ENCODE measurements at places on chromosomes 2 and 18. TPM values are rescaled to one million over a fixed set of nuclear protein-coding genes. Genes with fewer than 3 reads are reported as not detected.

DNA sequence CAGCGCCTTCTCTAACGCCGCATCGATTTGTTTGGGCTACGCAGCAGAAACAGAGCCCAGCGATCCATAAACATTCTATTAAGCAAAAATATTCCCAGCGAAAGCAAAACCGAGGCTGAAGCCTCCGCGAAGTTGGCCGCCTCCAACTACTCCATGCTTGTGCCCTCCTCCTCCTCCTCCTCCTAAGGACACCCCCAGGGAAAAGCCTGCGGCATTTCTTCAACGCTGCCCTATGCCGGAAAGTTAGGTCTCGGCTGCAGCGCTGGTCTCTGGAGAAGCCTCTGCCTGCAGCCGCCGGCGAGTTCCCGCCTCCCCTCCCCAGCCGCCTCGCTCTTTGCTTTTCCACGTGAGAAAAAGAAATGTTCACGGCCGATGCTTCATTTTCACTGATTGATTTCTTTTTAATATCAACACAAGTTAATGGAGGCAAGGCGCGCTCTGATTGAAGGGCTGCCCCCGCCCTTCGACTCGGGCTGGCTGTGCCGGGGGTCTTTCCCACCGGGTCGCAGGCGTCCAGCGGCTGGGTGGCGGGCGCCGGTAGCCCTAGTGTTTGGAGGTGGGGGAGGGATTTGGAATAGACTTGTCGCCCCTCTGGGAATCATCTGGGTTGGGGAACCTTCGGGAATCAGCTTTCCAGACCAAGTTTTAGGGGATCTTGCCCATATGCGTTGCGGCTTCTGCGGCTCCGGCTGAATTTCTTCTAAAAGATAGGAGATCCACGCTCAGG is 3.9 kb downstream of the NRP2 start:
- no peak for DNase-seq

DNA sequence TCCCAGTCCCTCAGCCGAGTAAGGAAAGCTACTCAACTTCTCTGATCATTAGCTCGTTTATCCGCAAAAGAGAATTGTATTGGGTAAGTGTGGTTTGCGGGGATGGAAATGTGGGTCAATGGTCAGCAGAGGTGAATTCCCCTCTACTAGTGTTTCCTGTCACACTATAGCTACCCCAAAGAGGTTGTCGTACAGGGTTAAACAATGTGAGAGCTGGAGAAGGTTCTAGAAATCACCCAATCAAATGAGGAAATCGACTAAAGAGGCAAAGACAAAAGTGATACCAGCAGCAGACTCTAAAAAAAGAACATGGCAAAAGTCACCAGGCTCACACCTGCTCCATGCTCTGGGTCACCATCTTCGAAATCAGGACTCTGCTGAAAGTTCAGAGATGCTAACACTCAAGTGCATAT is 144.7 kb upstream of the ITGA4 start:
- DNase-seq = no peak

GRCh38 chr2:144234542-144234871 is 285.4 kb downstream of the ZEB2 start:
- DNase-seq = no peak

GRCh38 chr18:5853253-5853652 is 42.1 kb downstream of the TMEM200C start:
- no peak for DNase-seq

DNA sequence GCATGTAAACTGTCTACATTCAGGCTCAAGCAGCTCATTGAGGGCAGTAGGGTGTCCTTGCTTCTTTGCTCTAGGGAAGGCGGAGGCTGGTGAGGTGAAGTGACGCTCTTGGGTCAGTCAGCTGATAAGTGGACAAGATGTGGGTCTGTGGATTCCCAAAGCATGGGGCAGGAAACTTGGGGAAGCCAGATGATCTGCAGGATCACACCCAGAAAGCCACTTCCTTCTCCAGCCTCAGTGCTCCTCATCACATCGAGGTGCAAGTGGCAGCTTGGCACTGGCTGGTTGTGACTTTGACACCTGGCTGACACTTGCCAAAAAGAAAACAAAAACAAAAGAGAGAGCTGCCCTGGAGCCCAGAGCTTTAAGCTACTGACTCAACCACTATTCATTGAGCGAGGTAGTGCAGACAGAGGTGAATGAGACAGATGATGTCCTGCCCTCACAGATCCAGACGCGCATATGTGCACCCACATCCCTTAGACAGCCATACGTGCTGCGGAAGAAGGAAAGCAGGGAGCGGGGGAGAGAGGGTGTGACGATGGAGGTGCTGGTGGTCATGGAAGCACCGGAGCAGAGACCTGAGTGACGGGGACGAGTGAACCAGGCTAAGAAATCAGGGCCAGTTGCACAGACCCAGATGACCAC is 3.1 kb upstream of the CIB4 start:
- peak; percentile 56 for DNase-seq

GRCh38 chr2:240250985-240251847 is 110.8 kb upstream of the OTOS start:
- DNase-seq = peak; percentile 83

- no peak for DNase-seq
Observed at GRCh38 chr2:134453476-134453875, 199.6 kb downstream of the MGAT5 start.

- no peak for DNase-seq
Observed at GRCh38 chr2:230944757-230945372, 19.8 kb upstream of the GPR55 start.

DNA sequence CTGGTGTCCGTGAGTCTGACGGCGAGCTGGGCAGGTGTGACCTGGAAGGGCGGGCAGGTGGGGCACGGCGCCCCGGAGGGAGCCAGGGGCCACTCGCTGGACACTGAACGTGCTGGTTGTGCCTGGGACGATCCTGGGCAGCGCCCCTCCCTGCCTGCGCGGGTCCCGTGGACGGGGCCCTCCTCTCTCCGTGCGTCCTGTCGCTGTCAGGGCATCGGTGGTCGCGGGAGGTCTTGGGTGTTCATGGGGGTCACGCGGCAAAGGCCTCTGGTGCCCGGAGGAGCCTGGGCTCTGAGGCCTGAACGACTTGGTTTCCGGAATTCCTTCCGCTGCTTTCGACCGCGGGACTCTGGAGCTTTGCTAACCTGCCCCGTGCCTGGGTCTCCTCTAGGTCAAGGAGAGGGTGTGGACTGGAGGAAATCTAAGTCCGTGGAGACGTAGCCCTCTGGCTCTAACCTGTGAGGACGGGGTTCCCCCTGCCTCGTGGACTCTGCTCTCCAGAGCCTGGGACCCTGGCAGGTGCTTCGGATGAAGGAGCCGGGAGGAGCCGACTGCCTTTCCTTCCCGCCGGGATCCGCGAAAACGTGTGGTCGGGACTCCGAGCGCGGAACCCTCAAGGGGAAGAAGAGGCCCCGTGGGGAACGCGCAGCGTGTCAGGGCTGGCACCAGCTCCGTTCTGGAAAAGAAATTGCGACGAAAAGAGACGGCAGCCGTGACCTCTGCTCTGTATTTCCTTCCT is 14.7 kb downstream of the SOX11 start:
- no peak for DNase-seq

GRCh38 chr2:237514474-237515130 is 27.6 kb downstream of the MLPH start:
- no peak for DNase-seq

DNA sequence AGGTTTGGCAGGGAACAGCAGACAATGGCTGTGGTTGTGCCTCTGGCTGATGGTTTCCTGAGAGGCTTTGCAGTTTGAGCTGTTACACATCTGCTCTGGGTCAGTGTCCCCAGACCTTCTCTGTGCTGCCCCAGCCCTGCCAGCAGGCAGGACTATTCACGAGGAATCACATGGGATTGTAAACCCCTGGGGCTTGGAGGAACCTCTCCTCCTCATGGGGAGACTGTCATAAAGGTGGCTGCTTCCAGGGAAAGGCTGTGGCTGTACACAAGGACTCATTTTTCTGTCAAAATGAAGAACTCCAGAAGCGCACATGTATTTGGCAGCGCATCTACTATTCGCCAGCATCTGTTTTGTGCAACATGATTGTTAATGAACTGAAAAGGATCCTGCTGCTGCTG is 142.6 kb upstream of the CYP1B1 start:
- no peak for DNase-seq

GRCh38 chr2:223908304-223908998 is 36.7 kb downstream of the WDFY1 start:
- DNase-seq = no peak

DNA sequence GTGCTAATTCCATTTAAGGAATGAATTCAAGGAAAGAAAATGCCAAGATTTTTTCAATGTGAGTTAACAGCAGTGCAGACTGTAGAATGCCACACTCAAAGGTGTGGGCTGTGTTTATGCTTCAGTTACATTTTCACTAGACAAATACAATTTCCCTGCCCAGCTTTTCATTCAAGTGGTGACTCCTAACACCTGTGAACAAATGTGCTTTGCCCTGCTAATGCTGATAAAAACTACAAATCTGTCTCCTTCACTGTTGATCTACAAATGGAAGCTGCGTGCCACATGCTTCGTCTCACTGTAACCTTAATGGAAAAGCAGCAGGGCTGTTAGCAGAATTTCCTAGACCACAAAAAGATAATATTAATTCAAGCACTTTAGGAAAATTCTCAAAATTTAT is 19.8 kb upstream of the TCF4 start:
- no peak for DNase-seq

GRCh38 chr2:60213865-60214625 is 339.4 kb downstream of the BCL11A start:
- DNase-seq = peak; percentile 84

DNA sequence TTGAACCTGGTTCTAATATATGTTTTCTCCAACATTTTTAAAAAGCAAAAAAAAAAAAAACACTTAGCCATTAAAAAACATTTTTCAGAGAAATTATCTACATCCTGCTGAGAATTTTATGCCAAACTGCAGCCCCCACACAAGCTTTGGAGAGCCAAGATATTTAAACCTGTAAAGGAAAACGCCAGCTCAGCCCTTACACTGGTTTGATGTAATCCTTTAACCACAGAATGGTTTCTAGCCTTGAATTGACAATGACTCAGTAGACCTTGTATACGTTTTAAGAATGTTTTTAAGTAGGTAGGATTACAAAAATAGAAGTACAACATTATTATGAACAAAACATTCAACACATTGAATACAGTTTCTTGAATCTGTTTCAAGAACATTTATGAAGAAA is 113.6 kb downstream of the BABAM2 start:
- peak; percentile 76 for DNase-seq

- peak; percentile 75 for DNase-seq
Observed at GRCh38 chr18:44123743-44124142, 556.9 kb upstream of the SETBP1 start.

- peak; percentile 70 for DNase-seq
Observed at GRCh38 chr18:56992777-56993176, 154.1 kb upstream of the BOD1L2 start.

DNA sequence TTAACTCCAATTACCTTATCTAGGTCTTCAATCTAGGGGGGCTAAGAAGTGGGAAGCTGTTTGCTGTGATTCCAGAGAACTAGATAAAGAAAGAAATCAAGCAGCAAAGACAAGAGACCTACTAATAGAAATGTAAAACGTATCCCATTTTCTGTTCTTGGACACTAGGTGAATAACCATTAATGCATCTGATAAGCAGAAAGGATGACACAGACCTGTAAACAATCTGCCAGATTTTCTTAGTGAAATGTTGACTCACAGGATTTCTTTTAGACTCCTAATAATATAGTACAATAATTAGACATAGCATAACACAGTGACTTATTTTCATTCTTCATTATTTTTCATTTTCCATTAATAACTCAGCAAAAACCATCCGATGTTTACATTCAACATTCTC is 1.3 kb downstream of the WDR35 start:
- no peak for DNase-seq

GRCh38 chr18:59950215-59950944 is 50.6 kb downstream of the PMAIP1 start:
- peak; percentile 27 for DNase-seq

DNA sequence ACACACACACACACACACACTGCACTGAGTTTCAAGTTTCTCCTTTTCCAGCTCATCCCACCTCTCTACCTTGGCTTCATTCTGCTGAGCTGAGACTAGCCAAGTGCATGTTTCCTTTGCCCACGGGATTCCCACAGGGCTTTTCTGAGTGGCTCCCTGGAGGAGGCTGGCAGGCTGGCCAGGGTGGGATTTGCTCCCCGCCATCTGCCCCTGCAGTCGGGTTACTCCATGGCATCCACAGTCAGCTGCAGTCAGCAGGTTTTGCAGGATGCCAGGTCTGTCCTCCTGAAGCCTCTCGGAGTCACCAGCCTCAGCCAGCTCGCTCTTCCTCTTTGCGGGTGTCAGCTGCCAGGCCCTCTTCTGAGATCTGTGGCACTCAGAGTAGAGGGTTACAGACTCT is 783.7 kb upstream of the SOX11 start:
- DNase-seq = no peak

DNA sequence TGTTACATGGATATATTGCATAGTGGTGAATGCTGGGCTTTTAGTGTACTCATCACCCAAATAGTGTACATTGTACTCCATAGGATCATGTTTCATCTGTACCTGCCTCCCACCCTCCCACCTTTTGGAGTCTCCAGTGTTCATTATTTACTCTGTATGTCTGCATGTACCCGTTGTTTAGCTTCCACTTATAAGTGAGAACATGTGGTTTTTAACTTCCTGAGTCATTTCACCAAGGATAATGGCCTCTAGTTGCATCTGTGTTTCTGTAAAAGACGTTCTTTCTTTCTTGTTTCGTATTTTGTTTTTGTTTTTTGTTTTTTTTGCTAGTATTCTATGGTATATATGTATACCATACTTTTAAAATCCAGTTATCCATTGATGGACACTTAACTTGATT is 107.5 kb downstream of the MSTN start:
- no peak for DNase-seq

GRCh38 chr2:119282146-119282995 is 58.7 kb downstream of the STEAP3 start:
- DNase-seq = no peak

GRCh38 chr2:47617523-47618271 is 165.2 kb upstream of the MSH6 start:
- DNase-seq = no peak

DNA sequence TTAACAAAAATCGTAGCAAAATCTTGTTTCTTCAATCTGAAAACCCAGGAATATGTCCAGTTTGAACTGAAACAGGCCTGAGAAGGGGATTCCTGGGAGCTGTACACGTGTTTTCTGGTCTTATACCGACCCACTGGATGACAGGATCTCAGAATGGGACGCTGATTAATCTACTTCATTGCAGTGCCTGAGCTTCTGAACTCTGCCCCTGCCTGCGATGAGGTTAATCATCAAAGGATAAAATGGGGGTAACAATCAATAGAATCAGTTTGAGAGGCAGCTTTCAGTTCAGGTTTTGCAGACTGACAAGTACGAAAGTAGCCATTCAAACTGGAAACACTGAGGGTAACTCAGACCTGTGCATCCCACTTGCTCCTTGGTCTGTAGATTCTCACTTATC is 273.9 kb upstream of the REV1 start:
- DNase-seq = no peak

SUCLG1 gene
- 49.0 TPM for total RNA-seq

HOXD12 gene
- total RNA-seq = not detected

TMEM169 gene
- 0.27 TPM for total RNA-seq

FBLN7 gene
- total RNA-seq = 0.21 TPM

COL6A3 gene
- 7.2 TPM for total RNA-seq

HOXD10 gene
- total RNA-seq = not detected

DSG1 gene
- total RNA-seq = 0.08 TPM

C2orf15 gene
- 0.59 TPM for total RNA-seq

SESTD1 gene
- total RNA-seq = 20.7 TPM

KIAA2012 gene
- under 0.01 TPM for total RNA-seq

TRIM43 gene
- total RNA-seq = not detected

FN1 gene
- 10,039 TPM for total RNA-seq

UGT1A3 gene
- total RNA-seq = 0.67 TPM

TUBA3D gene
- total RNA-seq = not detected
